ENCODE measurements at places on chromosomes 5 and 9.

DNA sequence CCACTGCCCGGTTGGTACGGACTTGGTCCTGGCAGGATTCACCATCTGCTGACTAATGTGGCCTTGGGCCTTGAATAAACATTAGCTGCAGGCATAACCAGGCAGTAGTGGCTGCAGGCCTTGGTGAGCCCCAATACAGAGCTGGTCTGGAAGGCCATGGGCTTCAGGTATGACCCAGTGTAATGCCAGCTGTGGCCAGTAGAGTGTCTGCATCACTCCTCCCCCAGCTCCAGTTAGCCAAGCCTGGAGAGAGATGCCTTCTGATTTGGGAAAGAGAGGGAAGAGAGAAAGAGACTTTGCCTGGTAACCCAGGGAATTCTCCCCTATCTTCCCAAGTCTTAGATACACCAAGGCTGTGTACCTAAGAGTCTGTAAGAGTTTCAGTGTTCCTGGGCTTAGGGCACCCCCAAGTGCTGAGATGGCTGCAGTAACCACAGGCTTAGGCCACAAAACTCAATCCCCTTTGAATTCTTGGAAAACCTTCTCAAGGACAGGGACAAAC lies 5.6 kb upstream of the C5 start:
- DNase-seq: no peak

GRCh38 chr9:130303613-130304055 lies 38.1 kb downstream of the HMCN2 start:
- DNase-seq: no peak

- DNase-seq: no peak
These were observed 74.0 kb upstream of the SLC30A5 start for GRCh38 chr5:69019668-69020375.

DNA sequence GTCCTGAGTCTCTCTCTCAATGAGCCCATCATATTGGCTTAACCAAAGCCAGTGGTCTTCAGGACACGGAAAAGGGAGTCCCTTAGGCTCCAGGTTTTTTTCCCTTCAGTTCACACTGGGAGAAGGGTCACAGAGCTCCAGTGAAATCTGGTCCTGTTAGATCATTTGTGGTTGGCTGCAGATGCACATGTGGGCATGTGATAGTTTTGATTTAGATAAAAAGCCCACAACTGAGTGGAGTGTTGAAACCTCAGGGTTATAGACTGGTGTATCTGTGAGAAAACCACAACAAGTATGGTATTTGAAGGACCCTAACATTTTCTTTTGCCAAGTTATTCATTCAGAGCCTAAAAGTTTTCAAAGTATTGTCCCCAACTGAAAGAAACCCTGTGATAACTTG lies 46.7 kb downstream of the PRLR start:
- DNase-seq: no peak

GRCh38 chr9:137305060-137305797 lies 3.2 kb upstream of the NRARP start:
- DNase-seq: no peak

- DNase-seq: no peak
These were observed 98.7 kb upstream of the PALM2AKAP2 start for GRCh38 chr9:109681301-109681700.

DNA sequence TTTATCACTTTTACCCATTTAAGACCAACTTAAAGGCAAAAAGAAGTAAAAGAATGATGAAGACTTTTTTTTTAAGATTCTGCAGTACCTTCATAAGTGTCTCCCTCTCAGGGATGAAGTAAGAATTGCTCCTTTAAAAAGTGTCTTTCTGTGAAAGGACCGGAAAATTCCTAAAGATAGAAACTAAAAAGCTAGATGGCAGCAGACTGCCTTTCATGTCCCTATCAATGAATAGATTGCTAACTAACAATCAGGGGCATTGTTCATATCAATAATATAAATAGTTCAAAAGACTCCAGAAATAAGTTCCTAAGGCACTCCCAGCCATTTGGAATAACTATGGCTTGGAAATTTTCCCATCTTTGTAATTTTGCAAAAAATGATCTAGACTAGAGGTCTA lies 558.0 kb downstream of the PDE4D start:
- no peak for DNase-seq

GRCh38 chr5:82820961-82821845 lies 256.0 kb downstream of the TMEM167A start:
- no peak for DNase-seq

- no peak for DNase-seq
These were observed 14.2 kb upstream of the FOXB2 start for GRCh38 chr9:77005216-77005615.

DNA sequence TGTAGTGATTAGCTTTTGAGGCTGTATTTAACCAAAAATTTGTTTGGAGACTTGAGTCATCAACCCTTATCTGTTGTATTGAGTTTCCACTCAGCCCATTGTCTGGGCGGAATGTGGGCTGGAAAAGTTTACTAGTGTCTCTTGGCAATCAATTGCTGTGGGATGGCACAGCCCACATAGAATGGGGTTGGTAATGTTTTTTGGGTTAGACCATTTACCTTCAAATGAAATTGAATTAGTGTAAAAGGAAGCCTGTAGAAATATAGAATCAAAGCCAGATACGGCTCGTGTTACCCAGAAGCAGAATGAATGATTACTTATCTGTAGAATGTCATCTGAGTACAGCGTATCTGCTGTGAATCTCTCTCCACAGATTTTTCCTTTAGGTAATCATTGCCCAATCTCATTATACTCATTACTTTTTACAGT lies 142.9 kb downstream of the AOPEP start:
- no peak for DNase-seq

DNA sequence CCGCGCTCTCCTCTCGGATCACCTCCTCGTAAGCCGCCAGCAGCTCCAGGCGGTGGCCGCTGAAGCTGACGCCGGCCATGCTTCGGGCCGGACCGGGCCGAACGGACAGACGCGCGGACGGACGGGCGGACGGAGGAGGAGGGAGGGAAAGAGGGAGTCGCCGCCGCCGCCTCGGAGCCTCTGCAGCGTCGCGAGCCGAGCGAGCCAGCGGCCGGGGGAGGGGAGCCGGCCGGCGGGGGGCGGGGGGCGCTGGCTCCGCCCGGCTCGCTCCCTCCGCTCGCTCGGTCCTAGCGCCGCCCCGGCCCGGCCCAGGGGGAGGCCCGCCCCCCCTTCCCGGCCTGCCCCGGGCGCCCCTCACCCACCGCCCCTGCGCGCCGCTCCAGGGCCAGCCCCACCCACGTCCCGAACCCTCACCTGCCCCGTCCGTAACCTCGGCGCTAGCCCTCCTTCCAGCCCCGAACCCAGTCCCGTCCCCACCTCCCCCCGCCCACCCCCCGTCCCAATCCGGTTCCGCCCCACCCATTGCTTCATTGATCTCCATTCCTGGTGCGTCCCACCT lies at the start of gene DBN1:
Gene DBN1, minus strand, starts transcription at position 192 of the 559 bp plus-strand sequence. Its CDS starts 113 bp downstream, at position 79.
- DNase-seq: no peak

Data from HCT116 (cell line).